NCI-H1436 (cell line): ENCODE measurements at places on chromosomes 6 and 20.

GRCh38 chr6:34663371-34663770 is 33.2 kb downstream of the ILRUN start:
- no peak for DNase-seq

DNA sequence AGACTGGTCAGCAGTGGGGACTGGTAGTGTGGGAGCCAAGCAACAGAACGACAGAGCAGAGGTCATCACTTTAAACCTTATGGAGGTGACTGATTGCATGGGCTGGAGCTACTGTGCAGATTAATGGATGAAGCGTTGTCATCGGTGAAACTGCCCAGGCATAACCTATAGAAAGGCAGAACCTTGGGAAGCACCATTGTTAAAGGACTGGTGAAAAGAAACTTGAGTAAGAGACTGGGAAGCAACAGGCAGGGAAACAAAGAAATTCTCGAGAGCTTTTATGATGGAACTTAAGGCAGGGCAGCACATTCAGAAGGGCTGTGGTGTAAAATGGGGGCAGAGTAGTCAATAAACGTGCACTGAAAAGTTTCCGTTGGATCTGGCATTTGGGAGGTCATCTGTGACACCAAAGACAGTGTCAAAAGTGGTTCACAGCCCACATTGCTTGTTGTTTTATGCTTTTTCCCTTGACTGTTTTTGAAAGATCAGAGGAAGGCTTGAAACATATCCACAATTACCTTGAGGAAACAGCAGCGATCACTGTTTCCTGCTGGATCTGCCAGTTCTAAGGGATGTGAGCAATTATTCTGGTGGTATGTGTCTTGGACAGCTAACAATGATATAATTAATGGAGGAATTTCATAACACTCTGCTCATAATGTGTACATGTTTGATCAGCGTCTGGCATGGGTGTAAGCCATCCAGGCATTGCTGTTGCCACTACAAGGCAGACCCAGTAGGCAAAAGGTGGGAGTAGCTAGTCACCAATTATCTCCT is 62.7 kb downstream of the LRRC1 start:
- DNase-seq, result no peak

DNA sequence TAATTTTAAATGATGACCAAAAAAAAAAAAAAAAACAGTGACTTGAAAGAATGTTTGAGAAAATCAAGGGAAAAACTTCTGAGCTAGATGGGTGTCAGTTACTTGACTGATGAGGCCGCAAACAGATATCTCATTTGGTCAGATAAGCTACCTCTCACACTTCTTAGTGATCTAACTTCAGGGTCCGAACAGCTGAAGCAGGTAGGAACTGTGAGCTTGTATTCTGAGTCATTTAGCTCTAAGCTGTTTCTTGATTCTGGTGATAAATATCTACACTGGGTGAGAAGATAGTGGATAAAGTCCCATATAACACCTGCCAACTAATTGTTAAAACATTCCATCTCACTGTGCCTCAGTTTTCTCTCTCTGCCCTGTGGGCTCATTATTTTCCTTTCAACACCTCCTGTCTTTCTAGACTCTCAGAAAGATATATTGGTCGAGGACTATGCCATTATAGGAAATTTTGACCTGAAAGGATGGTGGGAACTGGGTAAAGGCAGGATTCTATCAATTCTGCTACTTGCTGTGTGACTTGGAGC is 7.7 kb downstream of the KIF3B start:
- no peak for DNase-seq

DNA sequence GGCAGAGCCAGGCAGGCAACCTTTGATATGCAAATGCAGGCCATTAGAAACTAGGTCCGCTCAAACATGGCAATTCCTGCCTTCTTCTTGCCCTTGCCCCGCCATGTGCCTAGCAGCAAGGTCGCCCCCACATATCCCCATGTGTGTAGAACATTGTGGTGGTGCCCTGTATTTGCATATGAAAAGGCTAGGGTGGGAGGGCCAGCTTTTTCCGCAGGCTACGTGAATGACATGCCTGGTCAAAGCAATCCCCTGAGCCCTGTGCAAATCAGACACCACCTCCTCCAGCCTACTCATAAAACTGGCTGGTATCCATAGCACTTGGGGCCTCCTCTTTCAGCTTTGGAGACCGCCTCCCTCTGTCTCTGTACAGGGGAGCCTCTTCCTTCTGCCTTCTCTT is 31.6 kb downstream of the GSTA2 start:
- peak; percentile 29 for DNase-seq

DNA sequence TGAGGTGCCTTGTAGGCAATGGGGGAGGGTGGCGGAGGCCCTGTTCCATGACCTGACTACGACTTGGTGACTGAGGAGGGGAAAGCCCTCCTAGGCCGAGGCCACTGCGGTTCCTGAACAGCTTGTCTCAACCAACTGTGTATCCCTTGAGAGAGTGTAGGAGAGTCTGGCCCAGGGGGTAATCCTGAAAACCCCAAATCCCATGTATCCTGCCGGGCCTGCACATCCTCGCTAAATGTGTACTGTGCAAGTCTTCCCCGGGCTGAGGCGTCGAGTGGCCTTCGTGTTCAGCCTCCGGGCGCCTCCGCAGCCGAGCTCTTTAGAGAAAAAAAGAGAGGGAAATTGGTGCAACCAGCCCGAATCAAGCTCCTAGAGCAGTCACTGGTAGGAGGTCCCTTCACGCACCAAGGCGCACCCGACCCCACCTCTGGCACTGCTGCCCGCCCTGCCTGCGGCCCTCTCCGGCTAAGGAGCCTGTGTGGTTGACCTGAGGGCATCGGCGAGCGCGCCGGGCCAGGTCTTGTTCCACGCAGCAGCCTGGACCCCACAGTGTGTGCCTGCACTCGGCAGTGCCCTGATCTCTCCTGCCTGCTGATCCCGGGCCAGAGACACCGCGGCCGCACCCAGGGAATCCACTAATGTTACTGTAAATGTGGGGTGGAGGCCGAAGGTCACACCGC is 7.3 kb downstream of the SIM1 start:
- DNase-seq, result no peak

GRCh38 chr6:147382945-147383554 is 125.4 kb upstream of the SAMD5 start:
- no peak for DNase-seq

- no peak for DNase-seq
These were observed 473.8 kb upstream of the HSF2 start for GRCh38 chr6:121925534-121926255.

DNA sequence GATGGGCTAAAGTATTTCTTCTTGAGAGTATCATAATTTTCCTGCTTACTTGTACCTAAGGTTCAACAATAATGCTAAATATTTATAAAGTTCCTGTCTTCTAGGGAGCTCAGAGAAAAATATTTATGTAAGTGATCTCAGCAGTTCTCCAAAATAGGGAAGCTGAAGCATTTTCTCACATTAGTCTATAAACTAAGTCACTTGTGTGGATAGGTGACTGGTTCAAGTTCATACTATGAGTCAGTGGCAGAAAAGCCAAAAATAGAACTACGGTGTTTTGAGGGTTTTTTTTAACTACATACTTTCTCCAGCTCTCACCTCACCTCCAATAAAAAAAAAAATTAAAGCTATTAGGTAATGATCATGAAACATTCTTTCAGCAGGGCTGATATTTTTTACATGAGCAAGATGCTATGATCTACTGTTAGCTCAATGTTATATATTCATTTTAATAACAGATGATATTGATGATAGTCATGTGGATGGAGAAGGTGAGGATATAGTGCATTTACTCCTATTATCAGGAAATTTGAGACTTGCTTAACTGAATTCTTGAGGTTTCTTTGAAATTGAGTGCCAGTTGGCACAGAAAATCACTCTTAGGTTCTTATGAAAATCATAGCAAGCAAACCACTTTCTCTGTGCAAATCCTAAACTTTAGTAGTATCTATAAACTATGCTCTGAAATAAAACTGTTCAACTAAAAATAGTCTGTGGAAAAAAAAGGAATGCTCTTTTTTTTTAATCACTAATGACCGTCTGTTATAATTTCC is 4.1 kb upstream of the MOXD1 start:
- no peak for DNase-seq

GRCh38 chr6:113596387-113597230 is 260.5 kb upstream of the MARCKS start:
- DNase-seq, result peak; percentile 71

GRCh38 chr6:114087496-114087895 is 116.5 kb upstream of the HDAC2 start:
- no peak for DNase-seq

GRCh38 chr6:780706-781105 is 87.8 kb upstream of the EXOC2 start:
- DNase-seq, result no peak

DNA sequence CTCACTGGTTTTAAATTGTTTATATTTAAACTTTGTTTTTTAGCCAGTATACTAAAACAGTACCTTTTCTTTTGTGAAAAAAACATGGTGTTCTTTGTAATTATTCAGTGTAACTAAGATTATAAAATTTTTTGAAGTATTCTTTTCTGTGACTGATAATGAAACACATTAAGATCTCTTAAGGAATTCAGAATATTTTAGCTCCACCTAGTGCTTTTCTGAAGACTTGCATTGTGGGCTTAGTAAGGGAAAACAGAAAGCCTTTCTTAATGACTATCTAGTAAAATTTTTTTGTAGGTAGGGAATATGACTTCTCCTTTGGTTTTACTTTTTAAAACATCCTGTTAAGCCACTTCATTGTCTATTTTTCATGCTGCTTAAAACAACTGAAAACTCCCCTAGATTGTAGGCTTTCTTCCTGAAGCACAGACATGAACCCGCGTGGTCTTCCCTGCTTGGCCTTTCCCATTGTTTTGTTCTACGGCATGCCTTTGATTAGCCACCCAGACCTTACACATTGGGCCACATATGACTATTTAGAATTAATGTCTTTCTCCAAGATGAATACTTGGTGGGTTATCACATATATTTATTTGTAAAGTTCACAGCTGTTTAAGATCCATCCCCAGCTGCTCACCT is 72.1 kb downstream of the AFDN start:
- DNase-seq, result peak; percentile 33

DNA sequence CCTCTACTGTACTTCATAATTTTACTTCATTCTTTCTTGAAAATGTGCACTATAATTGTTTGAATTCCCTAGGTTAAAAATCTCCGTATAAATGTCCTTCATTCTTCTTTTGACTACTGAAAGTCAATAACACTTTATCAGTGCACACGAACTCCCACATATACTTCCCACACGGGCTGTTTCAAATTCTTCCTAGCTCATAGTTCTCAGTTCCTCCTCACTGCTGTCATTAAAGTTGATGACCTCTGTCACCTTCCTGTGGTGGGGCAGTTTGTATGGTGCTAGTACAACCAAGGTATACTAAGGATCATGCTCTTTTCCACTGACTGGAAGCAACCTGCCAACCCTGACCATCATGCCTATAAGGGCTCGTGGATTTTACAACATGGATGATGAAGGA is 40.0 kb upstream of the CD2AP start:
- no peak for DNase-seq

GRCh38 chr6:130872250-130873095 is 45.3 kb downstream of the SMLR1 start:
- DNase-seq, result peak; percentile 35

DNA sequence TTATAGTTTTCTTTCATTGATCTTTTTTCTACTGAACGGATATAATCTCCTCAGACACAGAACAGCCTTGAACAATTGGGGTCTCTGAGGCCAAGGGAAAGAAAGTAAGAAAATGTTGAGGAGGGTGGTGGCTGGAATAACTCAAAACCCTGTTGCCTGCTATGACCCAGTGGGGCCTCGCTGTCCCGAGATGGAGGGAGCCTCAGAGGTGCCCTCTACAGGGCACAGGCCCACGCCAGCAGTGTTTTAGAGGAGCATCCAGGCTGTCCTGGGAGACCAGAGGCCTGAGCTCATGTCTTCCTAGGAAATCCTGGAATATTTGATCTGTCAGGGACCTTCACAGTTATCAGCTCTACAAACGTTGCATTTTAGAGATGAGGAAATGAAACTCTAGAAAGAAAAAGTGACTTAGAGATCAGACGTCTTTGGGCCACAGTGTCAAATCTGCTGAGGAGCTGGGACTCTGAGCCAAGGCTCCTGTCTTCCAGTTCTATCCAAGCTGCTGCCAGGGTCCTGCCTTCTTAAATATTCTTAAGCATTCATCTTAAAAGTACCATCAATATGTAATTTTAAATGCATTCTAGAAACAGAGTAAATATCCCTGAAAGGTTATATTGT is 26.3 kb downstream of the ALDH5A1 start:
- peak; percentile 6 for DNase-seq

DNA sequence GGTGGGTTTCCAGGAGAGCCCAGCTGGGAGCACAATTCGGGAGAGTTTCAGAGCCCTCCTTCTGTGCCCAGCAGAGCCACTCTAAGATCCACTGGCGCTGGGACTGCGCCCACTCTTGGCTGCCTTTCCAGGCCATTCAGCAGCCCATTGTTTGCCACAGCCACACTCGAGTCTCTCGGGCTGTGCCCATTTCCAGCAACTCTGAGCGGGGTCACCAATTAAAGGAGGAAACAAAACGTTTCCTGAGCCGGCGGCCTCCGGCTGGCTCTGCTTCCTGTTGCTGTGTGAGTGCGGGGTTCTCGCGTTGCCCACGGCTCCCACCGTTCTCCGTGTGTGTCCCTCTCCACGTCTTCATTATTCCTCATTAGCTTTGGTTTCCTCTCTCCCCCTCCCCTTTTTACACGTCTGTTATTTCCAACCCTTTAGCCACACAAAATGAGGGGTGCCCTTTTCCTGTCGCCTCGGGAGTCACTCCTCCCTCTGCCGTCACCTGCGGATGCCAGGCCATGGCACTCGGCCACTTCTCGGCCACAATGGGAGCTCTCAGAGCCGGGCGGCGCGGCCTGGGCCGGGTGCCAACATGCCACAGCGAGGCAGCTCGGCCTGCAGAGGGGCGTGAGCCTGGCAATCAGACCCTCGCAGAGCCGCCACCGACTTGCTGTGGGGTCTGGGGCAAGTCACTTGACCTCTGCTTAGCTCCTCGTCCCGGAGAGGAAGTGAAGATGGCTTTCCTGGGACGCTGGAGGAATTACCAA is 94.3 kb upstream of the NKX2-2 start:
- DNase-seq, result no peak

DNA sequence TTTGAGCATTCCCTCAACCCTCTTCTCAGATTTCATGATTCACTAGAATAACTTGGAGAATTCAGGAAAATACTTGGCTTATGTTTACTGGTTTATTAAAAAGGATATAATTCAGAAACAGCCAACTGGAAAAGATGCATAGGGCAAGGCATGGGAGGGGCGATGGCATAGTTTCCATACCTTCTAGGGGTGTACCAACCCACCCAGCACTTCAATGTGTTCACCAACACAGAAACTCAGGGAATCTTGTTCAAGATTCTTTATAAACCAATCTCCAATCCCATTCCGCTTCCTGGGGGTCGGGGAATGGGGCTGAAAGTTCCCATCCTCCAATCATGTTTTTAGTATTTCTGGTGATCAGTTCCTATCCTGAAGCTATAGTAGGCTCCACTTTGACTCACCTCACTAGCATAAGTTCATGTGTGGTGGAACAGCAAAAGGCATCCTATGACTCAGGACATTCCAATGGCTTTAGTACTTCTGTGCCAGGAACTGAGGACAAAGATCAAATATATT is 164.4 kb downstream of the SIM1 start:
- no peak for DNase-seq

GRCh38 chr6:116102873-116103272 is 2.2 kb downstream of the NT5DC1 start:
- DNase-seq, result no peak
